Right ventricle myocardium superior (tissue), 1 donor: ENCODE measurements at places on chromosomes 2 and 18.

DNA sequence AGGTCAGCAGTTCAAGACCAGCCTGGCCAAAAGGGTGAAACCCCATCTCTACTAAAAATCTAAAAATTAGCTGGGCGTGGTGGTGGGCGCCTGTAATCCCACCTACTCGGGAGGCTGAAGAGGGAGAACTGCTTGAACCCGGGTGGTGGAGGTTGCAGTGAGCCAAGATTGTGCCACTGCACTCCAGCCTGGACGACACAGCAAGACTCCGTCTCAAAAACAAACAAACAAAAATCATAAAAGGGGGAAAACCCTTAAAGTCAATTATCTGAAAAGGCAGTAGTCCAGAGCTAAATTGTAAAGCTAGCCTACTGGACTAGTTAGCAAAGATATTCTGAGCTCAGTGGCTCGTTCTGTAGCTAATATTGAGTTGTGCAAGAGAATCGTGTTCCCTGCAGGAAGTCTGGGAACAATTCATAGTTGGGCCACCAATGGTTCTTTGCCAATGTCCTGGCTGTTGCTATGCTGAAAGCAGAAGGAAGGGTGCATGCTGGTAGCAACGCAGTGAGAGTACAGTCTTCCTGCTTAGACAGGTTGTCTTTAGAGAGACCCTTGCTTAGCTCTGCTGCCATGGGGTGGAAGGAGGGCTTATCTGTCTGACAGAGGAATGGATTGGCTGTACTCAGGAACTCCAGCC is 4.3 kb downstream of the TGOLN2 start:
- no peak for DNase-seq

DNA sequence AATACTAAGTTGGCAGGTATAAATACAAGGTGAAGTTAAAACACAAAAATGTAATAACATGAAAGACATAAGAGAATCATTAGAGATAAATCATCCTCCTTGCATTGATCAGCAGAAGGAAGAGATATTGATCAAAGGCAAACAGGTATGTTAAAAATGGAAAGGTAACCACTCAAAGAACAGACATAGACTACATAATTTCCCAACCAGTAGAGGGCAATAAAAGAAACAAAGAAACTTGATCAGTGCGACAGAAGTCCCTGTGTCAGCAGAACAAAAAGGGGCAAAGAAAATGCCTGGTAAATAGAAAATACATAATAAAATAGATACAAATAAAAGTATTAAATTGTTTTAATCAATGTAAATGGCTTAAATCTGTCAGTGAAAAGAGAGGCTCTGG is 53.6 kb downstream of the FAM228A start:
- no peak for DNase-seq

- no peak for DNase-seq
Measured at GRCh38 chr2:130954873-130955272, 118.2 kb downstream of the ARHGEF4 start.

GRCh38 chr2:45241061-45241561 is 231.9 kb upstream of the SIX2 start:
- no peak for DNase-seq

GRCh38 chr2:122132147-122132691 is 376.8 kb downstream of the TSN start:
- no peak for DNase-seq

GRCh38 chr2:179884193-179884592 is 22.8 kb upstream of the ZNF385B start:
- no peak for DNase-seq
